ENCODE measurements at places on chromosomes 7 and 10.

DNA sequence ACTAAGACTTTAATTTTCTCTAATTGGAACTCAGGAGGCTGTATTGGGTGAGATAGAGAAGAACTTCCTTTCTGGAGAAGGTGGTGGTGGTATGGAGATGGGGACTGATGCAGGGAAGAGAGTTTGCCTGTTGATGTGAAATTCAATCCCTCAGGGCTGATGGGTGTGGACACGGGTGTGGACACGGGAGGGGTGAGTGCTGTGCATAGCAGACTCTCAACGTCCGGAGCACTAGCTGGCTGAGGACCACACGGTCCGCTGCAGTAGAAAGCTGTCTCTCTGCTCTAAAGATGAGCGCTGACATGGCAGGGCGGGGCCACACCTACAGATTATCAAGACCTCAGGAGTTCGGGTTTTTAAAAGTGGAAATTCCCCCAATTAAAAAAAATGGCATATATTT is 148.5 kb upstream of the PITRM1 start:
- no peak for DNase-seq

DNA sequence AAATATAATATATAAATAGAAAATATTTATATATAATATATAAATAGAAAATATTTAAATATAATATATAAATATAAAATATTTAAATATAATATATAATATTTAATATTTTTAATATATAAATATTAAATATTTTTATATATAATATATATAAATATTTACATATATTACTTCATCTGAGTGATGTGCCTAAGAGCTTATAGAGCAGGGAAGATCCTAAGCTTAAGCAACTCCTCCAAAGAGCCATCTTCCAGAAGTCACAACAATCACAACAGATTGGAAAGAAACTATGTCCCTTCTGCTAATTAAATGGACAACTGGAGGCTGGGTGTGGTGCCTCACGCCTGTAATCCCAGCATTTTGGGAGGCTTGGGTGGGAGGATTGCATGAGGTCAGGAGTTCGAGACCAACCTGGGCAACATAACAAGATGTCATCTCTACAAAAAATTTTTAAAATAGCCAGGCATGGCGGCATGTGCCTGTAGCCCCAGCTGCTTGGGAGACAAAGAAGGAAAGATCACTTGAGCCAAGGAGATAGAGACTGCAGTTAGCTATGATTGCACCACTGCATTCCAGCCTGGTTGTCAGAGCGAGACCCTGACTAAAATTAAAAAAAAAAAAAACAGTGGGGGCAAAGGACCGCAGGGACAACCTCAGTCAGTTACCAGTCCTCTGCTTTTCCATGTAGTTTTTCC is 198.7 kb downstream of the SKIDA1 start:
- DNase-seq: no peak

DNA sequence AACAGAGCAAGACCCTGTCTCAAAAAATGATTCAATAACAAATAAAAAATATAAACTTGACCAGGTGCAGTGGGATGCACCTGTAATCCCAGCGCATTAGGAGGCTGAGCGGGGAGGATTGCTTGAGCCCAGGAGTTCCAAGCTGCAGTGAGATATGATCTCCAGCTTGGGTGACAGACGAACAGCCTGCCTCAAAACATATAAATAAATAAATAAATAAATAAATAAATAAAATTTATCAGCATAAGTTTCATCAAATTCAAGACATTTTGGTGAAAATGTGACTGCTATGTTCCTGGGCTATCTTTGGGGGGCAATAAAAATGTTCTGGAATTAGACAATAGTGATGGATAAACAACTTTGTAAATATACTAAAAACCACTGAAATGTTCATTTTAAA is 4.8 kb upstream of the EIF4EBP2 start:
- no peak for DNase-seq

- DNase-seq: no peak
Observed at GRCh38 chr10:95397747-95398146, 106.9 kb upstream of the PDLIM1 start.

DNA sequence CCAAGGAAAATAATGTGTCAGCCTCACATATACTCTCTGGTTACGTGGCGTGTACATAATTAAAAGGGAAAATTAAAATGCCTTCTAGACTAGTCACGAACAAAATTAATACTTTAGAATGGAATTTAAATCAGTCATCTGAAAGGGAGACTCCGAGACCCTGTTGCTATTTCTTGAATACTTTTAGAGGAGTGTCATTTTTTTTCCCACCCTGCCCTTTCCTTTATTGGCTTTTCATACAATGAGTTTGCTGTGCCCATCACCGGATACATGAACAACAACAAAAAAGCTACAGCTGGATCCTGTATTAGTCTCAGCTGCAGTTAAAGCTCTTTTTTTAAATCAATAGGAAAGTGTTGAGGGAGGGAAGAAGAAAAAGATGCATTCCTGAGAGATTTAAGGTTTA is 20.1 kb downstream of the CYTH3 start:
- no peak for DNase-seq

DNA sequence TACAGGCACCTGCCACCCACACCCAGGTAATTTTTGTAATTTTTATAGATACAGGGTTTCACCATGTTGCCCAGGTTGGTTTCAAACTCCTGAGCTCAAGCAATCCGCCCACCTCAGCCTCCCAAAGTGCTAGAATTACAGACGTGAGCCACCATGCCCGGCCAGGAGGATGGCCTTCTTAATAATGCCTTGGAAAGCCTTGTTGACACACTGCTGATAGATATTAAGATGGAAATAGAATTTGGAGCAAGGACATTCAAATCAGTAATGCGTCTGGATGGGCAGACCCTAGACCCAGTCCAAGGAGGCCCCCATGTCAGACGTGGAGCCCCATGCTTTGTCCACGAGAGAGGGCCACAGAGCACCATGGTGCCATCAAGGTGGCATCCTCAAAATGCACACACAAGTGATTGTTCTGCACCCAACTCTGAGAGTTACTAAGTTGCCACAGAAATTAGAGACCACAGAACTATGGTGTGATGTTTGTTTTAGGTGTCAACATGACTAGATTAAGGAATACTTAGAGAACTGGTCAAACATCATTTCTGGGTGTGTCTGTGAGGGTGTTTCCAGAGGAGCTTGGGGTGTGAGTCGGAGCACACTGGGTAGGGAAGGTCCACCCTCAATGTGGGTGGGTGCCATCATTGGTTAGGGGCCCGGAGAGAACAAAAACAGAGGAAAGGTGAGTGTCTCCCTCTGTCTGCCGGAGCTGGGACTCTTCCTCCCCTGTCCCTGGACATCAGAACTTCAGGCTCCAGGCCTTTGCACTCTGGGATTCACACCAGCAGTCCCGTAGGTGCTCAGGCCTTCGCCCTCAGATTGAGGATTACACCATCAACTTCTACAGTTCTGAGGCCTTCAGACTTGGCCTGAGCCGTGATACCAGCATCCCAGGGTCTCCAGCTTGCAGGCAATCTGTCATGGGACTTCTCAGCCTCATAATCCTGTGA is 34.5 kb downstream of the EBF3 start:
- DNase-seq: no peak

DNA sequence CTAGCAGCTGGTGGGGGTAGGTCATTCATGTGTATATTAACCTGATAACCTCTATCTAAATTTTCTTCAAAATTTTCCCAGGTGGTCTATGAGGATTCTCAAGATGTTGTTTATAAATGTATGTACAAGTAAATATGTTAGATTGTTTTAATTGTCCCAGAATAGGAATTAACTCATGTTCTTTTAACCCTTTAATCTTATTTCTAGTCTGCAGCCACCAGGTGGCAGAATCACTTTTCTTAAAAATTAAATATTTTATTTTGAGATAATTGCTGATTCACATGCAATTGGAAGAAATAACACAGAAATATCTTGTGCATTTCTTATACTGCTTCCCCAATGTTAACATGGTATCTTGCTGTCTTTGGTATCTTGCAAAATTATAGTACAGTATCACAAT is 589.5 kb downstream of the ARL4A start:
- DNase-seq: no peak

- DNase-seq: no peak
Observed at GRCh38 chr10:102603946-102604345, 40.3 kb upstream of the TRIM8 start.

- DNase-seq: no peak
Observed at GRCh38 chr10:96431211-96431970, 72.6 kb upstream of the OPALIN start.

GRCh38 chr10:132138596-132138995 is 48.2 kb upstream of the DPYSL4 start:
- no peak for DNase-seq
